Occipital lobe (tissue), 3 donors: ENCODE measurements at places on chromosomes 5 and 9.

DNA sequence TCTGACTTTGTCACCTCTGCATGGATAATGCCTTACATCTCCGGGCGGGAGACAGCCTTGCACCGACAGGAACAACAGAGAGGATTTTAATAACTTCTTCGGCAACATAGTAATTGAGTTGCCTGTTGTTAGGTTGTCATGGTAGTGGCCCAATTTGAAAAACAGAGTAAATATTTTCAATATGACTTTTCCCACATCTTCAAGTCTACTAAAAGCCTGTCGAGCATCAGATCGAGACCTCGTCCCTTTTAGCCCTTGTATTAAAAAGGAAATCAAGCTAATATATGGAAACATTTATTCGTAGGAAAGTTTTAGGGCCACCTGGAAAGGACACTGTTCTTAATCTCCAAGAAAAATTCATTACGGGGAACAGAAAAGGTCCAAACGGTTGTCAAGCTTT is 70.8 kb upstream of the FCN2 start:
- DNase-seq, result no peak

GRCh38 chr5:93348231-93348630 is 232.8 kb downstream of the NR2F1-AS1 start:
- no peak for DNase-seq

GRCh38 chr9:131773911-131774379 is 34.1 kb upstream of the RAPGEF1 start:
- no peak for DNase-seq

DNA sequence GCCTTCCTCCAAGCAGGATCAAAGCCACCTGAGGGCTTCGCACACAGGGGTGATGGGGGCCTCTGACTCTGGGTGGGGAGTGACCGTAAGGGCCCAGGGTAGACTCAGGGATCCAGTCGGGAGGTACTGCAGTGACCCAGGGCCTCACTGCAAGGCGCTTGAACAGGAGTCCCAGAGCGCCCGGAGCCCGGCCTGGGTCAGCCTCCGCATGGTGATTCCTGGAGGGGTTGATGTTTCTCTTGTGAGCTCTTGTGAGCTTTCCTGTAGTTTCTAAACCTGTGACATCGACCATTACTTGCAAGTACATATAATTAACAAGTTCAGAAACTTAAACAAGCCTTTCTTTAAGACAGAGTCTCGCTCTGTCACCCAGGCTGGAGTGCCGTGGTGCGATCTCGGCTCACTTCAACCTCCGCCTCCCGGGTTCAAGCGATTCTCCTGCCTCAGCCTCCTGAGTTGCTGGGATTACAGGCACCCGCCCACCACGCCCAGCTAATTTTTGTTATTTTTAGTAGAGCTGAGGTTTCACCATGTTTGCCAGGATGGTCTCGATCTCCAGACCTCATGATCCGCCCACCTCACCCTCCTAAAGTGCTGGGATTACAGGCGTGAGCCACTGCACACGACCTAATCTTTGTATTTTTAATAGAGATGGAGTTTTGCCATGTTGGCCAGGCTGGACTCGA is 19.8 kb downstream of the PTGES start:
- DNase-seq, result no peak

GRCh38 chr9:99178912-99179872 is 42.5 kb downstream of the ALG2 start:
- DNase-seq, result no peak
